Naive thymus-derived CD8-positive, alpha-beta T cell (primary cell): ENCODE measurements at places on chromosomes 7 and 10. TPM values are rescaled to one million over a fixed set of nuclear protein-coding genes. Genes with fewer than 3 reads are reported as not detected.

Gene ERVW-1
- polyA plus RNA-seq: not detected

GRCh38 chr7:81688622-81689411 lies 81.0 kb downstream of the HGF start:
- no peak overlapping the region for H3K27ac ChIP-seq
- no peaks in the 10 kb centered on the region for H3K36me3 ChIP-seq
- no peak for DNase-seq
- no peaks in the 10 kb centered on the region for H3K4me1 ChIP-seq
- H3K4me3 ChIP-seq: no peak overlapping the region
- H3K27me3 ChIP-seq: no peaks in the 10 kb centered on the region

- H3K36me3 ChIP-seq: peaks cover 11% of the 10 kb centered on the region
- H3K4me3 ChIP-seq: no peak overlapping the region
- no peak for DNase-seq
- no peaks in the 10 kb centered on the region for H3K27me3 ChIP-seq
Measured at GRCh38 chr7:92466682-92467081, 11.1 kb downstream of the ERVW-1 start.

Gene CLCN1
- not detected for polyA plus RNA-seq

DNA sequence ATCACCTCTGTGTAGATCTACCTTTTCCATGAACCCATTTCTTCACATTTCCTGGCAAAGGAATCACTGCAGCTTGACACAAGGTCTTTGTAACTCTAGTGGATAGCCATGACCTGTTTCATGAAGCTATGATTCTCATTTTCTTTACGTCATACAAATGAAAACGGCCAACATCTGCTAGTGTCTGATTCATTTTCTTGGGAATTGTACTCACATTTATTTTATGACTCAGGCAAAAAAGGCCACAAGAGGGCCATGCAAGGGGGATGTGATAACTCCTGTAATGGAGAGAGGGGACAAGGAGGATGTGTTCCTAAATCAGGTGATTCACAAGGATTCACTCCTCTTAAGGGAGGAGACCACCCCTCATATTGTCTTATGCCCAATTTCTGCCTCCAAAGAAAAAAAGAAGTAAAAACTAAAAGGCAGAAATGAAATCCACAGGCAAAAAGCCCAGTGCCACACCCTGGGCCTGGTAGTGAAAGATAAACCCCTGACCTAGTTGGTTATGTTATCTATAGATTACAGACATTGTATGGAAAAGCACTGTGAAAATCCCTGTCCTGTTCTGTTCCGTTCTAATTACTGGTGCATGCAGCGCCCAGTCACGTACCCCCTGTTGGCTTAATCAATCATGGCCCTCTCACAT lies 249.9 kb downstream of the IPMK start:
- no peaks in the 10 kb centered on the region for H3K27me3 ChIP-seq
- DNase-seq: no peak
- H3K4me1 ChIP-seq: no peaks in the 10 kb centered on the region
- H3K27ac ChIP-seq: no peak overlapping the region
